ENCODE measurements at places on chromosomes 5 and 9.
A peak's percentile ranks its signal among the peaks of the same experiment; 100 is the strongest.

GRCh38 chr9:83220730-83221129 is 157.8 kb upstream of the RASEF start:
- no peak for DNase-seq

DNA sequence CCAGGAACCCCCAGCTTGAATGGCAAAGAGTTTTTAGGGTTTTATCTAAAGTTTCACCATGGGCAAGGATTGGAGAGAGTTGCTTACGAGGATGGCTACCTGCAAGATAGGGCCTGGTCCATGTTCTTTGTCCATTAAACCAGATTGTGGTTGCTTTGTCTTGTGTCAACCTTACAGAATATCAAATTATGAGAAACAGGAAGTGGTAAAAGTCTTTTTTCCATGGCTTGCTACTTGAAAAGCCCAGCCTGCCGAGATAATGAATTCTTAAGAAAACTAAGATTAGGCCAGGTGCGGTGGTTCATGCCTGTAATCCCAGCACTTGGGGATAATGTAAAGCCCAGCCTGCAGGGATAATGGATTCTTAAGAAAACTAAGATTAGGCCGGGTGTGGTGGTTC is 24.4 kb downstream of the ZNF474 start:
- no peak for DNase-seq

- DNase-seq, result no peak
These were observed 10.8 kb upstream of the FCHSD1 start for GRCh38 chr5:141662028-141662427.

- no peak for DNase-seq
These were observed 15.1 kb upstream of the IGFBPL1 start for GRCh38 chr9:38439291-38439915.

- DNase-seq, result no peak
These were observed 4.7 kb downstream of the GNAQ start for GRCh38 chr9:78026947-78027346.

DNA sequence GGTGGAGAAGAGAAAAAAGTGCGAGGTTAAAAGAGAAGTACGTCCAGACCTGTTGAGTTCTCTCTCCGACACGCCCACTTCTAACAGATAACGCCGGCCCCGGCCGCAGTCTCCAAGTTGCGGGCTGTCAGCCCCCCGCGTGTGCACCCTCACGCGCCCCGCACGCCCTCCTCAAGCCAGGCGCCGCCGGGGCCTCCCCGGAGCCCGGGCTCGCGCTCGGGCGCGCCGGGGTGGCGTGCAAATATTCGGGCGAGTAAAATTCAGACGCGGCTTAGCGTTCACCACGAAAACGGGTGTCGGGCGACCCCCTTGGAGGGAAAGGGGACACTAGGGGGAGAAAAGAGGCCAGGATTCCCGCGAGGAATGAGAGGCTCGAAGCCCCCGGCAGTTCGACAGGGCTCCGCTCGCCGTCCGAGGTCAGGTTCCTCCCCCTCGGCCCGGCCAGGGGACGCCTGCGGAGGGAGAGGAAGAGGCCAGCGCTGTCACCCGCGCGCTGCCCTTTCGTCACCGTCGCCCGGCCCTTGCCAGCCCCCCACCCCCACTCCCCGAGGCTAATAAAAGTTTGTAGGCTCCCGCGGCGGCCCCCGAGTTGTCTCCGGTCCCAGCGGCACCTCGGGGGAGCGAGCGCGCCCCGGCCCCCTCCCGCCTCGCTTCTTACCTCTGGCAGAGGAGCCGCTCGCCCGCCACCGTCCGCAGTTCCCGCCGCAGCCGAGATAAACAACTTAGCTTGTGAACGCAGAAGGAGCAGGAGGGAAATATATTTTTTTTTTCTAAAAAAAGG is 743 bp downstream of the NR3C1 start:
- DNase-seq, result peak; percentile 32

GRCh38 chr9:110936237-110936636 is 102.0 kb downstream of the LPAR1 start:
- DNase-seq, result no peak

GRCh38 chr5:50786073-50786472 is 119.6 kb downstream of the PARP8 start:
- DNase-seq, result no peak

GRCh38 chr5:170265522-170265921 is 32.1 kb downstream of the LCP2 start:
- DNase-seq, result no peak

GRCh38 chr5:130110328-130110727 is 206.1 kb downstream of the CHSY3 start:
- DNase-seq, result no peak

DNA sequence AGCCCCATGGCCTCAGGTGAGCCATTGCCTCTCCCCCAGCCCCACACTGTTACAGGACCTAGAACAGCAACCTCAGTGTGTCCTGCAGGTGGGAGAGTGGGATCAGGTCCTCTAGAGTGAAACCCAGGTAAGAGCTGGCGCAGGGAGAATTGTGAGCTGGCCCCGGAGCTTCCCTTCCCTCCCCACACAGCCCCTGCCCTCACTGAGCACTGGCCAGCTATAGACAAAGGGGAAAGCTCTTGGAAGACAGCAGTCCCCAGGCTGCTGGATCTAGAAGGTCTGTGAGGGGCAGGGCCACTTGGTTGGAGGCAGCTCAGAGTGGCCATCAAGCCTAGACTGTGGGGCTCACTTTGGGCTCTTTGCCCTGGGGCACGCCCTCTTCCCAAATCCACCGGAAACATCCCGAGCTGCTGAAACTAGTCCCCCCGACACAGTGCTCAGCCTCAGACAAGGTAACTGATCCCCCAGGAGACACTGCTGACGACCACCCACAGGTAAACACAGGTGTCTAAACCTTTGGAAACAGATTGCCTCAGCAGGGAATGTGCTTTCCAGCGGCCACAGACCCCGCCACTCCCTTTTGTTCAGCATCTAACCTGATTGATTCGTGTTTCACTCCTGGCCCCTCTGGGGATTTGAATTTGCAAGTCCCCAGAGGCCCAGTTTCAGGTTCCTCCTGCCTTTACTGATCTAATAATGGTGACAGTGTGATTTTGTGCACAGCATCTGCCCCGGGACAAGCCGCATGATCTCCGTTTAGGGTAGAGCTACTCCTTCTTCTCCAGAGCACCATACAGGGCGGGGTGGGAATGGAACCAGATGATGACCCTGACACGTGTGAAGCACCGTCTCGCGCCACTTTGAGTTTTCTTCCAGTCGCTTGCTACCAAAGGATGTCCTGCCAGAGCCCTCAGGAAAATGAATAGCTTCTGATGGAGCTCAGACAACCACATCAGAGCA is 42.2 kb upstream of the ADAMTS2 start:
- DNase-seq, result no peak

DNA sequence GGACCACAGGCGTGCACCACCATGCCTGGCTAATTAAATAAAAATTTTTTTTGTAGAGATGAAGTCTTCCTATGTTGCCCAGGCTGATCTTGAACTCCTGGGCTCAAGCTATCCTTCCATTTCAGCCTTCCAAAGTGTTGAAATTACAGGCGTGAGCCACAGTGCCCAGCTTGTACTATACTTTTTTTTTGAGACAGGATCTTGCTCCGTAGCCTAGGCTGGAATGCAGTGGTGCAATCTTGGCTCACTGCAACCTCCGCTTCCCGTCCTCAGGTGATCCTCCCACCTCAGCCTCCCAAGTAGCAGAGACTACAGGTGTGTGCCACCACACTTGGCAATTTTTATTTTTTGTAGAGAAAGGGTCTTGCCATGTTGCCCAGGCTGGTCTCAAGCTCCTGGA is 5.3 kb upstream of the RAD23B start:
- DNase-seq, result no peak

- no peak for DNase-seq
These were observed 463.4 kb downstream of the ZNF608 start for GRCh38 chr5:124283031-124283430.

GRCh38 chr9:109107402-109108240 is 12.1 kb downstream of the TMEM245 start:
- no peak for DNase-seq

DNA sequence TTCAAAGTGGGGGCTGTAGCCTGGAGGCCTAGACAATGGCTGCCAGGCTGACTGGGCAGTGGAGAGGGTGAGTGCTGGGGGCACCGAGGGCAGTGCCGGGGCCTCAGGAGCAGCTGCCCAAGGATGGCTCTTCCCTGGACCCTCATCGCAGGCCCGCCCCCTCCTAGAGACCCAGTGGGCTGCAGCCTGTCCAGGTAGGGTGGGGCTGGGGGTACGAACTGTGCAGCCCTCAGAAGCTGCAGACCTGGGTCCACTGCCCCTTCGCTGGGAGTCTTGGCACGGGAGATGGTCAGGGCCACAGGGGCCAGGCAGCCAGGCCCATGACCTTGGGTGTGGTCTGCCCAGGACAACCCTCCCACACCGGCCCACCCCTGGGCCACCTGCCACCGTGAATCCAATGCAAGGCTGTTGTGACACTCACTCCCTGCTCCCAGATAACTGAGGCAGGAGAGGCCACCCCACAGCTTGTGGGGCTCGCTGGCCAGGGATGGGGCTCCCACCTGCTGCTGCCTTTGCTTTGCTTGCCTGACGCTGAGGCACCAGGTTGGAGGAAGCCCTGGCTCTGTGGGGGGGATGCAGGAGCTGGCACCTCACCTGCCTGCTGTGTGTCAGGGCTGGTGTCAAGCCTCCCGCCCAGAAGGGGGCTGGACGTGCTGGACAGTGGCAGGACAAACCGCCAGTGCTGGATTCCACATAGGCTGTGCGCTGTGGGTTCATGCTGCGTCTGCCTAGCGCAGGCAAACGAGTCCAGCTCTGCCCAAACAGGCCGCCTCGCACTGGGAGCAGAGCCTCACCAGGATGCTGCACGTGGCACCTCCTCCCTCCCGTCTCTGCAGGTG is 23.1 kb upstream of the SLC9A3 start:
- DNase-seq, result no peak

- DNase-seq, result no peak
These were observed 197.0 kb upstream of the SEMA6A start for GRCh38 chr5:116771466-116772151.

DNA sequence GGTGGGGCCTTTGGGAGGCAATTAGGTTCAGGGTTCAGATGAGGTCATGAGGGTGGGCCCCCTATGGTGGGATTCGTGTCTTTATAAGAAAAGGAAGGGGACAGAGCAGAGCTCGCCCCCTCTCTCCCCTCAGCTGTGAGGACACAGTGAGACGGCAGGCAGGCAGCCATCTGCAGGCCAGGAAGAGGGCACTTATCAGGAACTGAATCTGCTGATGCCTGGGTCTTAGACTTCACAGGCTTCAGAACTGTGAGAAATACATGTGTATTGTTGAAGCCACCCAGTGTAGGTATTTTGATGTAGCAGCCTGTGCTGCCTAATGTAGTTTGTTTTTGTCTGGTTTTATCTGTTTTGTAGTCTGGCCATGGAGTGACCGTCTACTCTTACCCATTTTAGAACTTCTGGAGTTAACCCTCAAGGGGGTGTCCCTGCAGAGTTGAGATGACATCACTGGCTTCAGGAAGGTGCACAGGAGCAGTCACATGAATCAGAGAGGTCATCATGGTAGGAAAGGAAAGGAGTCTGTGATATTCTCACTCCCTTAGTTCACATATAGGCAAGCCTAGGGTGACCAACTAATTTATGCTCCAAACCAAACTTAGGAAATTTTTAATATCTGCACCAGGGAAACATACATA is 71.0 kb downstream of the LRRC70 start:
- no peak for DNase-seq

GRCh38 chr9:129889941-129890717 is 54.9 kb downstream of the USP20 start:
- DNase-seq, result no peak

DNA sequence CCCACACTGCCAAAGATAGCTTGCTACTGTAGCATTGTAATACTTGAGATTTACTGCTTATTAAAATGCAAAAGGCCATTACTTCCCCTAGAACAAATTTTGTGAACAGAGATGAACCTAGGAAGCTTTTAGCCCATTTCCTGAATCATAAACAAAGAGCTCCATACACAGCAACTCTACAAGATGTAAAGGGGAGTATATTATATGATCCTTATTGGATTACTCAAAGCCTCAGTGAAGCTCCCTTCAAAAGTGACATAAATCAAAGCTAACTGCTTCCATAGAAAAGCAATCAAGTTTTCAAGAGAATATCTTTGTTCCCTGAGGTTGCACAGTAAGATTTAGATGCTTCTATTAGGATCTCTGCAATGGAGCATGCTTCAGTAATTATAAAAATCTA is 629.8 kb downstream of the EFNA5 start:
- no peak for DNase-seq

DNA sequence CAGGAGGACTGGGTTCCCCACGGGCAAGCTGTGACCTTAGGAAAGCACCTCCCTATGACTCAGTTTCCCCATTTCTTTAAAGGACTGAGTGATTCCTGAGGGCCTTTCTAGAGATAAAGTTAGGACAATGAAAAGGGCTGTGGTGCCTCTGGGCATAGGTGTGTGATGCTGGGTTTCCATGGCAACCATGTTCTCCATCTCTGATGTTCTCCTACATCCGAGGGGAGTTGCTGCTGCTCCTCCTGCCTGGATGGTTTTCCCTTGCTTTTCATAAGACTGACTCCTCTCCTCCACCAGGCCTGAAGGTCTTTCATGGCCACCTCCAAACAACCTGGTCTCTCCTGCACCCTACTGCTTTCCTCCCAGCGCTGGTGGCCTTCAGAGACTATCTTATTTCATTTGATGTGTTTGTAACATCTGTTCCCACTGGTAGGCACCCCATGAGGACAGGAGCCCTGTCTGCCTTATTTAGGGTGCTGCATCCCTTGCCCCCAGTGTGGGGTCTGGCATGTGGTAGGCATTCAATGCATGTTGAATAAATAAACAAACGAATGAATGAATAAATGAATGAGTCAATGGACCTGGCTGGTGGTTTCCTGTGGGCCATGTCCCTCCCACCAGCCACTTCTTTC is 112.2 kb upstream of the HAND1 start:
- DNase-seq, result no peak

DNA sequence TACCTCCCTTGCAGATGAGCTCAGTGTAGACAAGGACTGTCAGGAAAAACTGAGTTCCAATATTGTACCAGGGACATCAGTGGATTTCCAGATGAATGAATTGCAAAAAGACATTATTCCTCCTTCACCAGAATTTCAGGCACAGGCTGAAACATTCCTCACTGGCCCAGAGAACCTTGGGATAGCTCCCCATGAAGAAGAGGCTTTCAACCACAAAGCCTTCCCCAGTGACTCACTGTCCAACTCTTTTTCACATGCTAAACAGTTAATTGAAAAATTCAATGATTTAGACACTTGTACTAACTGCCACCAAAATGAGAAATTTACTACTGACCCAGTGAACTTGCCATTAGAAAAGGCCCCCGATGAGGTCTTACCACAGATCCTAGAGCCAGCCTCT is 144.5 kb downstream of the UNC13B start:
- DNase-seq, result no peak

DNA sequence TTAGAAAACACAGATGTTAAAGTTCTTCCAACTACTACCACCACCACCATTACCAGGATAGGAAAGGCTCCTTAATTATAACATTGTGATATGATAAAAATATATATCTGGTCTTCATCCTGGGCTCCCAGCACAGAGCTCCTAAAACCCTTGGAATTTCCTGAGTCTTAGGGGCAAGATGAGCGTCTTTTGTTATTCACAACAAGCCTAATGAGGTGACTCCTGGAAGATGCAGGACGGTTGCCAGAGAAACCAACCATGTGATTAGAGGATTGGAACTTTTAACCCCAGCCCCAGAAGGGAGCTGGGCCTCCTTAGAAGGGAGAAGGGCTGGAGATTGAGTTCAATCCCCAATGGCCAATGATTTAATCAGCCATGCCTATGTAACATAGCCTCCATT is 148.0 kb upstream of the ADRA1B start:
- no peak for DNase-seq

- no peak for DNase-seq
These were observed 130.5 kb downstream of the SCAMP1 start for GRCh38 chr5:78490709-78491485.
